ENCODE measurements at places on chromosomes 1 and 21.
A peak's percentile ranks its signal among the peaks of the same experiment; 100 is the strongest.

- DNase-seq, result peak; percentile 79
These were observed 204.3 kb downstream of the KCNJ6 start for GRCh38 chr21:37711836-37712568.

DNA sequence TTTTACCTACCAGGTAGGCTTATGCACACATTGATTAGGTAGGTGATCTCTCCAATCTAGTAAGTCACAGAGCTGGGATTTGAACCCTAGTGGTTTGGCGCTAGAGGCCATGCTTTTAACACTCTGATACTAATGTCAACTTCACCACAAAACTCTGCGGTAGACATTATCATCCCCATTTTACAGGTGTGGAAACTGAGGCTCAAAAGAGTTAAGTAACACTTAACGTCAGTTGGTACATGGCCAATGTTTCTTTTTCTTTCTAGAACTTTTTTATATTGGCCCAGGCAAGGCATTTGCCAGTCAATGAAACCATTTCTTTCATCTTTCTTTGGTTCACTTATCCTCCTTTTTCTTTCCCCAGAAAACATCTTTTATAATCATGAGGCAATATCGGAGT, 95.9 kb upstream of the KIF26B start:
- no peak for DNase-seq

DNA sequence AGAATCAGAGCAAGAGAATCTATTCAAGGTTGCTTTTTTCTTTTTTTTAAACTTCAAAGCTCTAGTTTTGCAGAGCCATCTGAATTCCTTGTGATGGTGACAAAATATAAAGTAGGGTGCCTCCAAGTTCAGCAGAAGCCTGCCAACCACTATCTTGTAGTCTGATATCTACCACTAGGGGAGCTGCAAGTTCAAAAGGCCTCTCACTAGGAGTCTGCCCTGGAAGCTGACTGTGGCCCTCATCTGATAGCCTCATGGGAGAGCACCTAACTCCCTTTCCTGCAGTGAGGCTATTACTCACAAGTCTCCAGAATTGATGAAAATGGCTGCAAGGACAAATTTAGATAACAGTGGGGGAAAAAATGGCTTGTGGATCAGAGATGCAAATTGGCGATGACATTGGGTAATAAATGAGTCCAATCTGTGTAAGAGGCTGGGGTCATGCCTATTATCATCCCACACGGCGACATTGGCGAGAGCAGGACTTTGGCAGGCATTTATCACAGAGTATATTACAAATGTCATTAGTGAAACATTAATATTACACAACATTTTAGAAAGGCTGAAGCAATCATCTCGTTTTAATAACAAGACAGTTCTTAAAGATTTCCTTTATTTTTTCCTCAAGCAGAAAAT, 10.7 kb upstream of the ZP4 start:
- peak; percentile 24 for DNase-seq

- no peak for DNase-seq
These were observed 86.4 kb upstream of the CACYBP start for GRCh38 chr1:174913225-174913903.

- no peak for DNase-seq
These were observed 221.9 kb downstream of the GIPC2 start for GRCh38 chr1:78267513-78268218.

All from M059J (cell line).